Stimulated activated CD8-positive, alpha-beta memory T cell treated with anti-CD3 and anti-CD28 coated beads, Interleukin-4, amount 100 ng/mL, for 4 hours (primary cell): ENCODE measurements at places on chromosomes 12 and 14.

DNA sequence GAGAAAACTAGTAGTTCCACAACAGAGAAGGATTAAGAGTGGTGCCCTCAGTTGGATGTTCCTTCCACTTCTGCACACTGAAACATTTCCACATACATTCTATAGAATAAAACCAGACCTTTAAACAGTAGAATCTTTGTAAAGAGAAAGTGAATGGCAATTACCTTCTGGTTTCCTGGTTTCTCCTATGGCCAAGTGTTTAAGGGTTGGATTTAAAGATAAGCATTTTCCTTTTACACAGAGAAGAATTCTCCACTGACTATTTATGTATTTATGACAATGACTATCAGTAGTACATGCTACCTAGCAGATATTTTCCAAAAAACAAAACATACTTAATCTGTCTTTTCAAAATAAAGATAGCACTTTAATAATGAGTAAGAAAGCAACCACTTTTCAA is 3.2 kb downstream of the ATG2B start:
- no peak for DNase-seq

DNA sequence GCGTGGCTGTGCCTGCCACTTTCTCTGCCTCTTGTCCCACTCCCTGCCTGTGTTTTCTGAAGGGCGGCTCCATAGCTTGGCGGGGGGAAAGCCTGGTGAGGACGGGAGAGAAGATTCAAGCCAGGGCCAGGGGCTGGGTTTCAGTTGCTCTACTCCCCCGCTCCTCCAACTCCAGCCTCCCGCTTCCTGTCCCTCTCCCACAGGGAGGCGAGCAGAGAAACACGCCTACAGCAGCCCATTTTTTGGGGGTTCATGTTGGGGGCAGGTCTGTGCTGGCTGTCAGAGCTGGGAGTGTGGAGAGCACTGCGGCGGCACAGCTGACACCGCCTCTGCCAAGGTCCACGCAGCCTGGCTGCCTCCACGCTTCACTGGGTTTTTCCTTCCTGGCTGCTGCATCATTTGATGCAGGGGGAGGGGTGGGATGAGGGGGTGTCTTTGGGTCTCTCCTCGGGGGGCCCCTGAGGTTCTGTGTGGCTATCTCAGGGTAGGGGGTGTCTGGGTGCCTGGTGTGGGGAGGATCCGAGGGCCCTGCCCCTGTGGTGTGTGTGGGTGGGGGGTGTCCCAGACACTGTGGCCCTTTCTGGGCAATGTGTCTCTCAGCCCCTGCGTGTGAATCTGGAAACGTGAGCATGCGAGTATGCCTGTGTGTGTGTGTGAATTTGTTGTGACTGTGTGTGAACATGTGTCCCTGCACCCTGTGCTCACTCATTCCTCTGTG is 10.7 kb upstream of the KRT80 start:
- DNase-seq, result no peak

DNA sequence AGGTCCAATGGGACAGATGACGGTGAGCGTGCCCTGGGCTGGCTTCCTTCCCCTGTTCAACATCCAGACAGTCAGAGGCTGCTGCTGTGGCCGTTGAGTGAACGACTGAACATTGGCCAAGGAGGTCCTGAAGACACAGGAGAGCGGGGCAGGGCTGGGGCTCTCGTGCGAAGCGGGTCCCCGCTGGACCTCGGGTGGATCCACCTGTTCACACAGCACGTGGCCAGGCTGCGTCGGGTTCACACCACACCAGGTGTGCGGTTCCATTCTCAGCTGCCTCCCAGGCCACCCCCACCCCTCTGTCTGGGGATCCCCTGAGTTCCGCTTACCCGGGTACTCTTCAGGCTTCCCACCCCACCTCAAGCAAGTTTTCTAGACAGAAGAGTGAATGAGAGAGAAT is 199.1 kb upstream of the PRMT8 start:
- no peak for DNase-seq

DNA sequence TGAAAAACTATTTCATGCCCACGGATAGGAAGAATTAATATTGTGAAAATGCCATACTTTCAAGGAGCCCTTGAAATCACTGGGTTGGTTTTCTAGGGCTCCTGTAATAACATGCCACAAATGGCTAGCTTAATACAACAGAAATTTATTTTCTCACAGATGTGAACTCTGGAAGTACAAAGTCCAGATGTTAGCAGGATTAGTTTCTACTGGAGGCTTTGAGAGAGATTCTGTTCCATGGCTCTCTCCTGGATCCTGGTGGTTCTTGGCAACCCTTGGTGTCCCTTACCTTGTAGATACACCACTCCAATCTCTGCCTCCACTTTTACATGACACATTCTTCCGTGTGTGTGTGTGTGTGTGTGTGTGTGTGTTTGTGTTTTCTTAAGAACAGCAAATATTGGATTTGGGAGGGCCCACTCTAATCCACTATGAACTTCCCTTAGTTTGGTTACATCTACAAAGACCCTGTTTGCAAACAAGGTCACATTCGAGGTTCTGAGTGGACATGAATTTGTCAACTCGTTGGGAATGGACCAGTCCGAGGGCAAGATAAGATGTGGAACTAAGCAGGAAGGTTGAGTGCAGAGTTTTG is 381.1 kb downstream of the IPO8 start:
- DNase-seq, result no peak

DNA sequence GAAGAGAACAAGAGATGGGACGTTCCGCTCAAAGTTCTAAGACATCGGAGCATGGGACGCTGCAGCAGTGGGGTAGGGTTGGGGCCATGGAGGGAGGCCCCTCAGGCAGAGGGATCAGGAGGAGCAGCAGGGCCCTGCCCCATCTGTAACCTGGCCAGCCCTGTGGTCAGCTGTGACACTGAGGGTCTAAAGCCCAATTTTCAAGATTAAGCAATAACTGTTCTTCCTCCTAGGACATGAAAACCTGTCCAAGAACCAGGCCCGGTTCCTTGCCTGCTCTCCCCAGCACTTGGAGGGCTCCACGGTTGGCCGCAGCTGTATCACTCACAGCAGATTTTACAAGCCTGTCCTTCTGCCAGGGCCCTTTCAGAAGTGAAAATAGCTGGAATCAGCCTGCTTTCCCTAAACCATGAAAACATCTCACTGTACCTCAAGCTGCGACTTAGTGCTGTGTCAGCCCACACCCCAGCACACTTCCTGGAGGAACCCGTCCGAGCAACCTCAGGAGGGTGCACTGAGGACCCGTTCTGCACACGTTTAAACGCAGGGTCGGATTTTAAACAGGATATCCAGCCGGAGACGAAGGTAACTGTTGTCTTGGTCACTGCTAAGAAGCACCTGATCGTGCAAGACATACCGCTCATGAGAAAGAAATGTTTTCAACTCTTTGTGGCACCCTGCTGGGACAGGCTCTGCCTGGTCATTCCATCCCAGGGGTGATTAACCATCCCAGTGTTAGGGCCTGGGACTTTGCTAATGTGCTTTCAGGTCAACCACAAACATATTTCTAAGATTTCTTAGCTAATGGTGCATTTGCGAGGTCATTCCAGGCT is 201.9 kb upstream of the DIO3 start:
- DNase-seq, result no peak

DNA sequence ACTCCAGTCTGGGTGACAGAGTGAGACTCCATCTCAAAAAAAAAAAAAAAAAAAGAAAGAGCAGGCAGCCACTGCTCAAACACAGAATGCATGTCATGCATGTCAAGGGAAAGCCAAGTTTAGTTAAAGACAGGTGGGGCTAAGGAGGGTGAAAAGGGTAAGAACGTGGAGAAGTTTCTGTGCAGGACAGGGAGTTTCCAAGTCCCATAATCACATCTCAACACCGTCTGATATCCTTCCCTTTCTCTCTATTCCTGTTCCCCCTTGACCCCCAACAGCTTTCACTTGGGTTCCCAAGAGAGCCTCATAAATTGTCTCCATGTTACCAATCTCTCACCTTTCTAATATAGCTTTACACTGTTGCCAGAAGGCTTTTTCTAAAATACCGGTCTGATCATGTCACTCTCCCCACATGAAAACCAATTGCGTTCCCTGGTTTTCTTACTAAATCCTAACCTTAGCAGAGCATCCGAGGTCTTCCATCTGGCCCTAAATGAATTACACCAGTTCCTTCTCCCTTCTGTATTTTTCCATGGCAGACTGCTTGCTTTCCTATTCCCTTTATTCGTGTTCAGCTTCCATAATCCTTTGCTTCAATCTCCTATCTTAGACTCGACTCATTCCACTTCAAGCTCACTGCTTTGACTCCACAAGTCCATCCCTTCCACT is 37.0 kb downstream of the LIMA1 start:
- no peak for DNase-seq

DNA sequence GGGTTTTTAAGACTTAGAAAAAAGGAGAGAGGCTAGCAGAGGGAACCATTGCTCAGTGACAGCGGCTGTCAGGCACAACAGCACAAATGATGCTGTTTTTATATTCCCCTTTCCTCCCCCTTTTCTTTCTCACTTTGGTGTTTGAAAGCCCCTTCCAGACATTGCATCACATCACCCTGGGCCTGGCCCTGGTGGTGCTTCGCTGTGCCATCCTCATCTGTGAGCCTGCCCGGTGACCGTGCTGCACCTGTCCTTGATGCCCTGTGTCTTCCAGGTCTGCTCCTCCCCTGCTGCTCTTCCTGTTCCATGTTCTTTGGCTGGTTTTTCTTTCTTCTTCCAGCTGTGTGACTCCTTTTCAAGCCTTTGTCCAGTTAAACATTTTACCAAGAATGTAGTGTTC is 24.8 kb downstream of the KLC1 start:
- no peak for DNase-seq
